ENCODE measurements at places on chromosomes 6 and 20.
A peak's percentile ranks its signal among the peaks of the same experiment; 100 is the strongest.

- DNase-seq = no peak
Measured at GRCh38 chr6:21996425-21997118, 300.3 kb downstream of the PRL start.

DNA sequence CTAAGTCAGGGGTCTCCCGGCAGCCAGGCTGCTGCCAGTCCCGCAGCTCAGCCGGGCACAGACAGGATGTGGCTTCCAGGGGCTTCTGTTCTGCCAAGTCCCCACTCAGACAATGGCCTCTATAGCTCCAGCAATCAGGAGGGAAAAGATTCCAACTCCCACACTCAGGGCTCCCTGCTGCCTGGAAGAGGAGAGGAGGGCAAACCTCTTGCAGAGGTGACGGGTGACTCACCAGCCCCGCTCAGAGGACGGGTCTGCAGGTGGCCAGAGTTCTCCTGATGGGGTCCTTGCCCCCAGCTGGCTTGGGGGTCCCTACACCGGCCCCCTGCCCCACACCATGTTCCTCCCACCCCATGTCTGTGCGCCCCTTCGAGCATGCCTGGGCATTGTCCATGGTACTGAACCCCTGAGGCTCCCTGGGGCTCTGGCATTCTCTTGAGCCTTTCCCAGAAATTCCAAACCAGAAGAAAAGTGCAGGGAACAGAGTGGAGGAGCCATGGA, 32.6 kb downstream of the NTSR1 start:
- DNase-seq = no peak

- DNase-seq = no peak
Measured at GRCh38 chr6:91852252-91852651, 1265.4 kb upstream of the MAP3K7 start.

DNA sequence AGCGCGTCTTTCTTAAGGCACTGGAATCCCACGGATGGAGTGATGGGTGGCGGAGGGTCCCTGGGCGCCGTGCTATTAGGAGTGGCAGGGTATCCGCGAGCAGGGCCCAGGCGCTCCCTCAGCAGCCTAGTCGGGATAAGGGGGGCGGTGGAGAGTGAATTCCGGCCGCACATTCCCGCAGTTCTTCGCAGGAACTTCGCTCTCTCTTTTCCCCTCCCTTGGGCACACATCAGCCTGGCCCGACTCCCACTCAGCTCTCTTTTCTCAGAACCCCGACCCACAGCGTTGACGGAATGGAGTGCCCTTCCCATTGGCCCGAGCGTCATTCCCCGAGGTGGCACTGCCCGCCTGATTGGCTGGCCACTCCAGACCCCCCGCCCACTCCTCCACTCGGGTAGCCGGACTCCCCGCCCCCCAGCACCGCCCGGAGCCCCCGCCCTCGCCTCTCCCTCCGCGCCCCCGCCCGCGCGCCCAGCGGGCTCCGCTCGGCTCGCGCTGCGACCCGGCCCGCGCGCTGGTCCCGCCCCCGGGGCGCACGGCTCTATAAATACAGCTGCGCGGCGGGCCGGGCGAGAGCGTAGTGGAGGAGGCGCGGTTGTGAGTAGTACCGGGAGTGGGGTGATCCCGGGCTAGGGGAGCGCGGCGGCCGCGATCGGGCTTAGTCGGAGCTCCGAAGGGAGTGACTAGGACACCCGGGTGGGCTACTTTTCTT, at the start of gene ID4:
TSS of gene ID4 (plus strand) at position 572 of the 712 bp plus-strand sequence. CDS start 385 bp downstream, outside the sequence.
- DNase-seq = no peak

- no peak for DNase-seq
Measured at GRCh38 chr6:16947375-16948015, 154.4 kb upstream of the STMND1 start.

- no peak for DNase-seq
Measured at GRCh38 chr20:1293641-1294379, 27.7 kb downstream of the SNPH start.

DNA sequence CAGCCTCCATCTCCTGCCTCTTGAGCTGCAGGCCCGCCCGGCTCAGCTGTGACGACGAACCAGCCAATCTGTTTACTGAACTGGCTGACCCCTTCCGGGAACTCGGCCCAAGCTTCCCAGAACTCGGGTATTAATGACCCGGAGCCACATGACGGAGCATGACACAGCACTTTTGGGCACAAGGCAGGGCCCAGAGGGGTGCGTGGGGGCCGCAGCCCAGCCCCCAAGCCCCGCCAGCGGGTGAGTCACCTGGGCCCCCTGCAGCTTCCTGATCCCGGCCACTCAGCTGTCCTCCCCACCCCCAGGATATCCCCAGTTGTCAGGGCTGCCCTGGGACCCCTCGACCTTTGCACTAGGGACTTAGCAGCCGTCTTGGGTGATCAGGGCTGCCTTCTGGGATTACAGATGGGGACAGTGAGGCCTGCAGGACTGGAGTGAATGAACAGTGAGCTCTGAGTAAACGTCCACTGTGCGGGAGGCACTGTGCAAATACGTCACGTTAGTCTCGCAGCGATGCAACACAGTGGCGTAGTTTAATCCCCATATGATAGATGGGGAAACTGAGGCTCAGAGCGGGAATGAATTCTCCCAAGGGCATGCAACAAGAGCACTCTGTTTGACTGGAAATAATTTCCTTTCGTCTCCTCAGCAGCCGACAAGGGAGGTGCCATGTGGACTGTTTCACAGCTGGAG, 102.1 kb downstream of the CEBPB start:
- DNase-seq = peak; percentile 99

DNA sequence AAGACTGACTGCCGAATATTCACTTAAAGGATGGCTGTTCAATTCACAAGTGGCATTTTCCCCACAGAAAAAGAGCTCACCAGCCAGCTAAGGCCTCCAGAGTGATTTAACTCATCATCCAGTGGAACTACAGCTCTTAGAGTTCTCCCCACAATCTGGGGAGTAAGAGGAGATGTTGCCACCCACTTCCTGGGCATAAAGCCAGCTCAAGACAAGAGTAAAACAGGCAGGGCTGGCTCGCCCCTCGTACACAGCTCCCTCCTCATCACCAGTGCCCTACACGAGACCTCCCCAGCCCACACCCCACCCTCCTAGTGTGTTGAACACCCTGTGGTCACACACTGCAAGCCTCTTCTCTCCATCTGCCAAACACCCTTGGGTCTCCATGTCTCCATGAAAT, 47.2 kb upstream of the IPCEF1 start:
- DNase-seq = peak; percentile 44

DNA sequence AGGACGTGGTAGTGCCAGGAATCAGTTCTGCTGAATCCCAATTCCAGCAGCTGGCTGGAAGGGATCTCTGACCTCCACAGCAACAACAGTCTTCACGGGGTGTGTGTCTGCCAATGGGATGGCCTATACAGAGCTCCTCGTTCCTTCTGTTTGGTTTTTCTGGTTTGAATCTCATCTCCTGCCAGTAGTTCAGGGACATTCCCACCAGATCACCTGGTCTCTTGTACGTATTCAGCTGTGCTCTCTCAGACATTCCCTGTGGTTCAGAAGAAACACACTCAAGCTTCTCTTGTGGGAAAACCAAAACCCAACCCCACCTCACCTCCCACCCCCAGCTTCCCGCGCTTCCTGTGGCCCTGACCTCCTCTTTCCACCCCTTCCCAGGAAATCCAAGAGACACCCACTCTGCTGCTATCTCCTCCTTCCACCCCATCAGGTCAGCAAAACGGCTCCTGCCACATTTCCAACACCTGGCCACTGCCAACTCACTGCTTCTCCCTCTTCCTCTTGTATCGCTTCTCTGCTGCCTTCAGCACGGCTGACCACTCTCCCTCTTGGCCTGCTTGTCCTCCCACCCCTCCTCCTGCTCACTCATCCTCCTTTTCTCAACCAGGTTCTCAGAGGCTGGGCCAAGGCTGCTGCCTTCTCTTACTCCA, 63.3 kb upstream of the PTGIS start:
- DNase-seq = no peak

DNA sequence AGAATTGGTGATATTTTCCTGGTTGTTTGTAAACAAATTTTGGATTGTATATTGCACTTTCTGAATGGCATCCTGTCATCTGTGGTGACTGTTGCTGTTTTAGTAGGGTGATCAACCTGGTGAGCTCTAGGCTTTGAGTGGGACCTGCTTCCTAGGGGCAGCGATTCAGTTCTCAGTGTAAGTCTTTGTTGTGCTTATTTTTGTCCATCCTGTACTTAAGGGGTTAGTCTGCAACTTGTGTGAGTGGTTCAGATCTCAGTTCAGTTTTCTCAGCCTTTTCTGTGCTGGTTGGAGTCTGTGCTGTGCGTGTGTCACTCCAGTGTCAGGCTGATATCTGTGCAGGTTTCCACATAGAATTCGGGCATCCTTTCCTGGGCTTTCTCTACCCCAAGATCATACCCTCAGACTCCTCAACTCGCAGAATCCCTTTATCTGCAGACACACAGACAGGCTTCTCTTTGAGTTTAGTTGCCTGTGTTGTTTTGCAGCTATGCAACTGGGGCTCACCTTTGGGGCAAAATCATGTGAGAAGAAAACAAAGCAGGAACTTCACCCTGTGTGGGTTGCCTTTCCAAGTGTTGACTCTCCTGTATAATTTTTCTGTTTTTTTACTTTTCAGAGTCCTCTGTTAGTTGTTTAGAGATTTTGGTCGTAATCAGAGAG, 177.7 kb downstream of the FARS2 start:
- DNase-seq = no peak

DNA sequence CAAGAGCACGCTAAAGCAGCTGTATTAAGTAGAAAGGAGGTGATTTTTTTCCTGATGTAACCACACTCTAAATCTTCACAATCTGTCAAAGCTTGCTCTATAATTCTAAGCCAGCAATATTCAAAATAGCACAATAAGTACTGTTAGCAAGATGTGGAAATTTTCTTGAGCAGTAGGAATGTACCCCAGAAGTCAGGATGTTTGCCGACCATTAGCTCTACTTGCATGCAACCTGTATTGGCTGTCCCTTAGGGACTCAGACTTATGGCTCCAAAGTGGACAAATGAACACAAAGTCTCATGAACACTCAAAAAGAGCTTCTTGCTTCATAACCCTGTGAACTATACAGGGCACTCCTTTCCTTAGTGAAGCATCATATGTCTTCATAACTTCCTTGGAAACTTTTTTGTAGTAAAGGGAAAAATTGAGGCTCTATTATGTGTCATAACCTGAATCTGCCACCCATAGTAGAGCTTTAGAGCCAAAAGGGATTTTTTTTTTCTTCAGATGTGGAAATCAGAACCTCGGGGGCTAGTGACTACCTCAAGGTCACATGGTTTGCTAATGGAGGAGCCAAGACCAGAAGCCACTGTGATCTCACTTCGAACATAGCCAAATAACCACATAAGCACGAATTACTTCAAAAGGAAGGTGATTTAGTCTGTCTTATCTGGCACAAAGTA, 54.5 kb downstream of the ADGRG6 start:
- no peak for DNase-seq

DNA sequence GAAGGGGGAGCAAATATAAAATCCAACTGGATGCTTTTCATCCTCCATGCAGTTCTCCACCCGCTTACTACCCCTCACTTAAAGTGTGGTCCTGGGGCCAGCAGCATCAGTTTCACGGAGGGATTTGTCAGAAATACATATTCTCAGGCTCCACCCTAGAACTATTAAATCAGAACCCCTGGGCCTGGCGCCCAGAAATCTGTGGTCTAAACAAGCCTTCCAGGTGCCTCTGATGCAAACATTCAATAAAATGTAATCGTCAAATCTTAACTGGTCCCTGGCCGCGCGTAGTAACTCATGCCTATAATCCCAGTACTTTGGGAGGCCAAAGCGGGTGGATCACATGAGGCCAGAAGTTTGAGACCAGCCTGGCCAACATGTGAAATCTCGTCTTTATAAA, 47.7 kb downstream of the ATXN1 start:
- DNase-seq = no peak

DNA sequence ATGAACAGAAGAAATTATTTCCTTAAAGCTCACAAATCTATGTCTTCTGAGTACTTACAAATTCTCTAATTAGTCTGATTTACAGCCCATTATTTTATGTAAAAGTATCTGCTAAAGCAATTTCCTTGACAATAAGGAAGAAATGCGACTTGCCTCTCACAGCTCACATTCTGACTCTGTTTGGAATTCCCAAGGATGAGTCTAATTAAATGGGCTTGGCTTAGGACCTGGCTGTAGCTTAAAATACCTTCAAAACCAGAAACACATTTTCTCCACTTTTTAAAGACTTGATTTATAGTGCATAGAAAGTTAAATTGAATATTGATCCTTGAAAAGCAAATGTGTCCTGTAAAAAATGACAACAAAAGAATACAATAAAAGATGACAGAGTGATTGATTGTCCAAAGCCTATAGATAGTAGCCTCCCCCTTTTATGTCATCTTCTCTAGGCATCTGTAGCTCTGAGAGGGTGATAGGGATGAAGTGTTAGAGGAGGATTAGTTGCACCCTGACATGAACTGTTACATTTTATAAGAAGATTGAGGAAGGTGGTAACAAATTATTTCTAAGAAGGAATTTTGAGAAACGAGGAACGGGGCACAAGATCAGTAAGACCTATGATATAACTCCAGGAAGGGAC, 118.9 kb downstream of the MACROD2 start:
- no peak for DNase-seq

DNA sequence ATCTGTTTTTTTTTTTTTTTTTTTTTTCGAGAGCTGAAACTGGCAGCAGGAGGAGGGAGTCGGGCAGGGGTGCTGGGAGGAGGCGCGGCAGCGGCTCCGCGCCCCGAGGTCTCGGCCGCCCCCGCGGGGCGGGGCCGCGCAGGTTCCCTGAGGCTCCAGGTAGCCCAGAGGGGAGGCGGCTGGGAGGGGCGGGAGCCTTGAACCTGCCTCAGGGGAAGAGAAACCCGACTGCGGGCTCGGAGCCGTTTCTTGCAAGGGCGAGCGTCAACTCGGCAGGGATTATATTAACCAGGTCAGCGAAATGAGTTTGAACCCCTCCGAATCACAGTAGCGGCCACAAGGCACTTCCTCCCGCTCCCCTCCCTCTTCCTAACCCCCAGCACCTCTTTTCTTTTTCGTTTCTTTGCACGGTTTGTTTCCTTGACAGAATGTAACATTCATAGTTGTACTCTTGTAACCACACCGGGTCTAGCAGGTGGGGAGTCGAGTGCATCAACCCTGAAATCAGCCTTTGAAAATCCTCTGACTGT, 2.0 kb downstream of the MYB start:
- DNase-seq = no peak

DNA sequence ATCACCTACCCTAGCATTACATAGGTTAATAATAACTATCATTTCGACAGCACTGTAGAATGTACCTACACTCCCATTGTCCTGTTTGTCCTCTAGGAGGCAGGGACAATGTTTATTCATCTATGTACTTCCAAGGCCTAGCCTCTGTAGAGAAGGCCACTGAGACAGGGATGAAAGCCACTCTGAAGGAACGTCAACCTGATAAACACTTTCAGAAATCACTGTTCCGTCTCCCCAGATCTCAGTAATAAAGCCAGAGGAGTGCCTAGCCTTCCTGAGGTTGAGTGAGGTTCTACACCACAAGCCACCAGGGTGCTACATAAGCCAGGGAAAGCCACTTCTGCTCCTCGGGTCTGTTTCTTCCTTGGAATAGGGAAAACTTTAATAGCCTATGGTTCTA, 44.8 kb downstream of the POPDC3 start:
- no peak for DNase-seq

All from erythroblast (primary cell).